T-helper 2 cell treated with Interferon-gamma antibody and Interleukin-4, amounts not matched to agents 5 μg/mL and 100 μg/mL, for 36 hours (primary cell): ENCODE measurements at places on chromosomes 2 and 18.

DNA sequence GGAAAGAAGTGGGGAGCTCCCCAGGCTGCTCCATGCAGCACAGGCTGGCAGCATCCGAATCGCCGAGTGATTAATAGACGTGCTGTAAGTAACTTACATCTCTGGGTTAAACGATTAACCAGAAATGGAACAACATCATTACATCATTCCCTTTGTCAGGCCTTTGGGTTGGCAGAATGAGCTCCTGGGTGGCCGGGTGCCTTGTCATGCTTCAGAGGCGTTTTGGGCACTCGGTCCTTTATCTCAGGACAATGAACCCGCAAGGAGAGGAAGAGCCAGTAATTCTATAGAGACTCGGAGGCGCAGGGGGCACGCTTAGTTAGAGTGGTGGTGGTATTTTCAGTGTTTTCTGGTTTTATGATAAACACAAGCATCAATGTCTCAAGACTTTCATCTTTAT, 146.9 kb upstream of the TPO start:
- DNase-seq: no peak

- DNase-seq: no peak
Observed at GRCh38 chr2:190478572-190479195, 55.8 kb downstream of the NEMP2 start.

DNA sequence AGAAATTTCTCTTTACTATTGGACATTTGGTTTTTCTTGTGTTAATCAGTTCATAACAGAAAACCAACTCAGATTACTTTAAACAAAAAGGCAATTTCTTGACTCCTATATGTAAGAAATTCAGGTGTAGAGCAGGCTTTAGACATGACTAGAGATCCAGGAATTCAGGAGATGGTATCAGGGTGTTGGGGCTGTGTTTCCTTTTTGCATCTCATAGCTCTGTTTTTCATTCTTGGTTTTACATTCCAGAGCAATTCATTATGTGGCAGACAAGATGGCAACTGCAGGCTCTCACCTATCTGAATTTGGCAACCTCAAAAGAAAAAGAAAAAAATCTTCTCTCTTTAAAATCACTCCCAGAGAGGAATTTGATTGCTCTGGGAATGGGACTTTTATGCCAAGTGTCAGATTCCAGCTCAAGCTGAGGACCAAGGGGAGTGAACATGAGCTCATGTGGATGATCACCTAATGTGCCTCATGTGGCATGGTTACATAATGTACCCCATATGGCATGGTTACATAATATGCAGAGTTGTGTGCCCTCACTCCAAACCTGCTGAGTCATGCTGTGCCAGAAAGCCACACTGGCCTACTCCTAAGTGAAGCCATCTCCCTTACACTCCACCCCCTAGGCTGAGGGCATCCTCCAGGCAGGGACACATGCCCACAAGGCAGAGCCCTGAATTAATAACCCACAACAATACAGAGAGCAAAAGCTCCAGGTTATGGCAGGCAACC, 282.7 kb downstream of the MBD2 start:
- no peak for DNase-seq

DNA sequence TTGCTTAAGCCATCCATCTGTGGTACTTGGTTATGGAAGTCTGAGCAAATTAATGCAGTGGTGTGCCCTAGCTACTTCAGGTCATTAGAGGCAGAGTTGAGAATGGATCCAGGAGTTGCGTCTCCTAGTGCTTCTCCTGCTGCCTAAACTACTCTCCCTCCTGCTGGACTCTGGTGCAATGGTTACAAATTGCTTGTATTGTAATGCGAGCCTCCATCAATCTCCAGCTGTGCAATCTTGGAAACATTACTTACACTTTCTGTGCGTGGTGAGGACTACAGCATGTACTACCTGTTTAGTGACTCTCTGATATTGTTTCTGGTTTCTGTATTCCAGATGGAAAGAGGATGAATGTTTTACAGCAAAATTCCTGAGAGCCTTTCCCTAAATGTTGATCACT, 119.0 kb upstream of the CYRIA start:
- no peak for DNase-seq

- DNase-seq: no peak
Observed at GRCh38 chr18:24534737-24535136, 74.3 kb downstream of the HRH4 start.

GRCh38 chr18:73835039-73835438, 312.6 kb downstream of the FBXO15 start:
- DNase-seq: no peak

DNA sequence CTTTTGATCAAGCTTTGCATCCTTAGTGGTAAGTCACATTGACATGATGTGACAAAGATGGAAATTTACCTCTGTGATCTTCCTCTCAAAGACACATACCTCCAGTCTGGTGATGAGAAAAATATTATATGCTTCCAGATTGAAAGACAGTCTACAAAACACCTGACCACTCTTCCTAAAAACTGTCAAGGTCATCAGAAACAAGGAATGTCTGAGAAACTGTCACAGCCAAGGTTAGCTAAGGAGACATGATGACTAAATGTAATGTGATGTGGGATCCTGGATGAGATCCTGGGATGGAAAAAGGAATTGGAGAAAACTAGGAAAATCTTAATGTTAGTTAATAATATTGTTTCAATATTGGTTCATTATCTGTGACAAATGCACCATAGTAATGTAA, 226.6 kb upstream of the ST6GAL2 start:
- no peak for DNase-seq

DNA sequence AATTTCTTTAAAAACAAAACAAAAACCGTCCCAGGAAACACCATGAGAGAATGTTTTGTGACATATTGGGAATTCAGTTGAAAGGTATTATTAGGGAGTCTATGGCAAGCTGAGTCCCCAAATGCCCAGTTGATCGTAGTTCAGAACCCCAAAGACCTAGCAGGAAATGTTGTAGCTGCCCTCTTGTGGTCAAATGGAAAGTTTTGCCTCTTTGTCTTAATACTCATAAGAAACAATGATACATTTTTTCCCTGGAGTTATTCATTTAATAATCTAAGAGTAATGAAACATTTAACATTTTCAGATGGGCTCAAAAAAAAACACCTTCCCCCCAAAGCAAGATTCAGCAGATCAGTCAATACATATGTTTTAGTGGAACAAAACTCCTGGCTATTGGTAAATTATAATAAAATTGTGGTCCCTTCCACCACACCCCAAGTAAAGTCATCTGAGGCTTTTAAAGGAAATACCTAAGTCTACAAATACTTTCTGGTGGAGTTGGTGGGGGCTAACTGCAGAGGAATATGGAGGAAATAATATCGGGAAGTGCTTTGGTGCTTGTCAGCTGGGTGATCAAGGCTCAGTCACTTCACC, 37.8 kb upstream of the EFEMP1 start:
- DNase-seq: no peak
